ENCODE measurements at places on chromosomes 7 and 10. TPM values are rescaled to one million over a fixed set of nuclear protein-coding genes. Genes with fewer than 3 reads are reported as not detected.
A peak's percentile ranks its signal among the peaks of the same experiment; 100 is the strongest.

DNA sequence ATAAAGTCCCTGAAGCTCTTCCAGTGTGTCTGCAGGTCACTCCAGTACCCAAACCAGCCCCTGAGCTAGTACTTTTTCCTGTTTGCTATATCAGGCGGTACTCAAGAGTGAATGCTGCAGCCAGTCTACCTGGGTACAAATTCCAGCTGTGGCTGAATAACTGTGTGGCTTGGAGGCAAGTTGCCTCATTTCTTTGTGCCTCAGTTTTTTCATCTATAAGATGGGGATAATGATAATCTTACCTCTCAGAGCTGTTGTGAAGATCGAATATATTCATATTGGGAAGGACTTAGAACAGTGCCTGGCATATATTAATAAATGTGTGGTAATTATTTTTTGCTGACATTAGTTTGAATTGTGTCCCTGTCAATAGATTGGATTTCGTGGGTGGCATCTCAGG lies 191.2 kb downstream of the WDR11 start:
- DNase-seq, result no peak

DNA sequence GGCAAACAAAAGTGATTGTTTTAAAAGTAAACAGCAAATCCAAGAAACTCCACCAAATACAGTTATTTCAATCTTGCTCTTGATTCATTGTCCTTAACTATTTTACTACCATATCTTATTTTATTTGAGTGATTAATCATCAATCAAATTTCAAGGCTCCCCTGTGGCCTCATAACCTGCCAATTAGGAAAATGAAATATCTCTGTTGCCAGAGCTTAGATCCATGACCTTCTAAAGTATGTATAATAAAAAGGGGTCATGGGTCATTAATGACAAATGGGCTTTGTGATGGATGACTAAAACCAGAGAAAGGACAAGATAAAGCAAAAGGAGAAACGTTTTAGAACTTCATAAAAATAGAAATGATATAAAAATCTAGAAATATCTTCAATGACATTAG lies 28.5 kb downstream of the NRCAM start:
- DNase-seq, result no peak

- no peak for DNase-seq
Measured at GRCh38 chr7:153943457-153943856, 108.7 kb upstream of the DPP6 start.

- DNase-seq, result no peak
Measured at GRCh38 chr10:46552526-46553237, 3.8 kb downstream of the GPRIN2 start.

DNA sequence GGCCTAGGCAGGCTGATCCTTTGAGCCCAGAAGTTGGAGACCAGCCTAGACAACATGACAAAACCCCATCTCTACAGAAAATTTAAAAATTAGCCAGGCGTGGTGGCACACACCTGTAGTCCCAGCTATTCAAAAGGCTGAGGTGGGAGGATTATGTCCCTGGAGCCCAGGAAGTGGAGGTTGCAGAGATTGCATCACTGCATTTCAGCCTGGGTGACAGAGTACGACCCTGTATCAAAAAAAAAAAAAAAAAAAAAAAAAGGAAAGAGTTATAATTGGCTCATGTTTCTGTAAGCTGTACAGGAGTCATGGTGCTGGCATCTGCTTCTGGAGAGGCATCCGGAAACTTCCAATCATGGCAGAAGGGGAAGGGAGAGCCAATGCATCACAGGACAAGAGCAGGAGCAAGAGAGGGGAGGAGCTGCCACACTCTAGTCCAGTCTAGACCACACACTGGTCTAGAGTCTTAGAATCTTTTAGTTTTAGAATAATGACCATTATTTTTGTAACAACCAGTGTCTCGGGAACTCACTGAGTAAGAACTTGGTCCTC lies 16.8 kb downstream of the DOCK1 start:
- no peak for DNase-seq

DNA sequence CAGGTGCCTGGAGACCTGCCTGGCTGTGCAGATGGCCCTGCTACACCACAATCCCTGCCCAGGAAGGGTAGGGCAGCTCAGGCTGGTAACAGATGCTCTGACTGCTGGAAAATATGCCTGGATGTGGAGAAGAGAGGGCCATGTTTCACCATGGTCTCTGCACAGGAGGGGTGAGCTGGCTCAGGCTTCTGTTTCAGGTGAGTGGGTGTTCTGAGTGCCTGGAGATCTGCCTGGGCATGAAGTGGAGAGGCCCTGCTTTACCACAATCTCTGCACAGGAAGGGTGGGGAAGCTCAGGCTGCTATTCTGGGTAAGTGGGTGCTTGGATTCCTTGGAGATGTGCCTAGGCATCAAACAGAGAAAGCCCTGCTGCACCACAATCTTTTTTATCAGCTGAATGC lies 350.1 kb downstream of the KIF20B start:
- DNase-seq, result no peak

DNA sequence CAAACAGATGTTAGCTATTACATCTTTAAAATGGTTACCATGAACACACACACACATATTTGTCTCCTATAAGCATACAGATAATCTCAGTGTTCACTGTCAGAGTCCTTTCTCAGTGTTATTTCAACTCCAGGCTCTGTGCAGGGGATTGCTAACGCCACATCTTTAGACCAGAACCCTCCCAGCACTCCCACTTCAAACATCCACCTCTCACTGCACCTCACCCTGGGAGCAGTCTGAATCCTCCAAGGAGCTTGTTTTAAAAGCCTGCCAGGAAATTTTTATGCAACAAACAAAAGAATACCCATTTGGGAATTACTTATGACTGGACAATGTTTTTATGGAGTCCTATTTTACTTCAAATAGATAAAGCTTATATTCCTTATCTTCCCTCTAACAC lies 107.4 kb downstream of the PARD3 start:
- no peak for DNase-seq

DNA sequence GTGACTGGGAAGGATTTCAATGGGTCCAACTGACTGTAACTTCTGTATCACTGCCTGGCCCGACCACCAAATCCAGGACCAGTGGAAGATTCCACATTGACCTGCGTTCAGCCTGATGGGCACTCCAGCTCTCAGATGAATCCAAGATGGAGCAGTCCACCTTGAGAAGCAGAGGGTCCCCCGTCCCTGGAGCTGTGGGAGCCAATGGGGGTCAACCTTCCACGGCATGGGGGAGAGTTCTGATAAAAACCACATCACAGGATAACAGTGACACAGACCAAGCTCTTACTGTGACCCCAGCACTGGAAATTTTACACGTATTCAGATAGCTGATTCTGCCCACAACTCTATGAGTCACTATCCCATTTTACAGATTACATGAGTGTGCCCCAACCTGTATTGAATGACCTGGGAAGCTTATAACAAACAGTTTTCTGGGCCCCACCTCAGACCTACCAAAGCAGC lies 11.2 kb downstream of the ZCCHC24 start:
- no peak for DNase-seq

DNA sequence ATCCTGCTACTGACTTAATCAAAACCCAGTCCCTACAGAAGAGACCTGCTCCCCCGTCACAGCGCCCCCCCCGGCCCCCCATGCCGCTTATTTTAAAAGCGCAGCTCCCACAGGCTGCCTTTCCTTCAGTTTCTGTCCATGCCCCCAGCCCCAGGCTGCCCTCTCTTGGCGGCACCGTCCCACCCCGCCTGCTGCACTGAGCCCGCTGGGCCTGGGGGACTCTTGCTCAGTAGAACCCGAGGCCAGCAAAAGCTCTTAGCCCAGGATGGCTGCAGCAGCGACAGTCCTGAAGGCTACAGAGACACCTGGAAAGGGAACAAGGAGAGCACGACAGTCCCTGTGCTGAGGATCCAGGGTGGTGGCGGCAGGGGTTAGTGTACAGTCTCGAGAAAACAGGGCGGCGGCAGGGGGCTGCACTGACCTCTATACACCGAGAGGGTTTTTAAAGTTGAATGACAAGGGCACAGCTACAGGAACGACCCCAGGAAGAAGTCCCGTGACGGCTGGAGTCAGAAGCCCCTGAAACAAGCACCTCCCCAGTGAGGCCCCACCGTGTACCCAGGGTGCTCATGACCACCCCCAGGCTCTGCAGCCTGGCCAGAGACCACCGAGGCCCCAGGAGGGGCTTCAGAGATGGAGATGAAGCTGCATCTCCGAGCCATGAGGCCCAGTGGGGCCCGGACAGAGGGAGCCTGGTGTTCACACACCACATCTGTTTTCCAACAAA lies 54.4 kb downstream of the ZRANB1 start:
- no peak for DNase-seq

GRCh38 chr10:129908406-129908805 lies 55.7 kb downstream of the EBF3 start:
- no peak for DNase-seq

DNA sequence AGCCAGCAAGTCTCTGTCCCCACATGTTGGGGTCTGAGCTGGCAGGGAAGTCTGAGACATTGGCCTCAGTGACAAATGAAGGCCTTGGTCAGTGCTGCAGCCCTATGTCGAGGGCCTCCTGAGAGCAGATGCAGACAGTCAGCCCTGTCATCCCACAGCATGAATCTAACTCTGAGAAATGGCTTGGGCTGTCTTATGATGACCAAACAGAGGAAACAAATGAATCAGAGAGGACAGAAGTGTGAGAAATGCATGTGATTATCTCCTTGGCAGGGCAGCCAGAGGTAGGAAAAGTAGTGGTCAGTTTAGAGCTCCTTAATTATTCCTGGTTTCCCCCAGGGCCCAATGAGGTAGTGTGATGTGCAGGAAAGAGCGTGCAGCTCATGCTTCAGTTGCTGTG lies 287.6 kb downstream of the SORCS3 start:
- DNase-seq, result no peak

DNA sequence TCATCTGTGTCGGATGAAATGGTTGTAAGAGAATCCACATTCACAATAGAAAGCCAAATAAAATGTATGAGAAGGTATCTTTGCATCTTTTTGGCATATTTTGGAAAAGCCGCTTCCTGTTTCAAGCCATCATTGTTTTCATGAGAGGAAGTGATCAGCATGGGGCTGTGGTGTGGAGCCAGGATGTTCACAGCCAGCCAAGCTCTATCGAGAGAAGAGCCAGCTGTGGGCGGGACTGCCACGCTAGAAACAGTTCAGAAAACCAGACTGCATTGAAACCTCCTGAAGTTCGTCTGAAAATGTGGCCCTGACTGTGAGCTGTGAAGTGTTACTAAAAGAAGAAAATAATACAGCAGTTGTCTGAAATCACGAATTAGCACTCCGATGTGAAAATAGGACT lies 21.2 kb upstream of the NPS start:
- no peak for DNase-seq

- no peak for DNase-seq
Measured at GRCh38 chr7:101916876-101917275, 99.5 kb downstream of the CUX1 start.

- DNase-seq, result no peak
Measured at GRCh38 chr7:78448911-78449310, 650.3 kb downstream of the PHTF2 start.

- no peak for DNase-seq
Measured at GRCh38 chr7:44217223-44217714, 16.5 kb downstream of the YKT6 start.

DNA sequence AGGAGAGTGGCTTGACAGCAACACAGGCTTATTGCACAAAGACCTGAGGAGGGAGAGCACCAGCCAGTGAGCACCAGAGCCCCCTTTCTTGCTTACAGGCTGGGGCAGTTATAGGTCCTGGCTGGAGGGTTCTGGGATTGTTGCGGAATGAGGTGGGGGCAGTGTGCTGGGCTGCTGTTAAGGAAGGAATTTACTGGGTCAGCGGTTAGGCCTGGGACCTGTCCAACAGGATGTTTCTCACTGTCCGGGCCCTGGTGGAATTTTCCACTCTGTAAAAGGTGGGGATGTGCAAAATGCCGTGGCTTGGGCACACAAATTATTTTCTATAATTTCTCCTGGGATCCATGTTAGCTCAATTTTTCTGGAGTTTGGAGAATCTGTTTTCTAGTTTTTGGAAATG lies 757.3 kb downstream of the TYW1 start:
- no peak for DNase-seq

DNA sequence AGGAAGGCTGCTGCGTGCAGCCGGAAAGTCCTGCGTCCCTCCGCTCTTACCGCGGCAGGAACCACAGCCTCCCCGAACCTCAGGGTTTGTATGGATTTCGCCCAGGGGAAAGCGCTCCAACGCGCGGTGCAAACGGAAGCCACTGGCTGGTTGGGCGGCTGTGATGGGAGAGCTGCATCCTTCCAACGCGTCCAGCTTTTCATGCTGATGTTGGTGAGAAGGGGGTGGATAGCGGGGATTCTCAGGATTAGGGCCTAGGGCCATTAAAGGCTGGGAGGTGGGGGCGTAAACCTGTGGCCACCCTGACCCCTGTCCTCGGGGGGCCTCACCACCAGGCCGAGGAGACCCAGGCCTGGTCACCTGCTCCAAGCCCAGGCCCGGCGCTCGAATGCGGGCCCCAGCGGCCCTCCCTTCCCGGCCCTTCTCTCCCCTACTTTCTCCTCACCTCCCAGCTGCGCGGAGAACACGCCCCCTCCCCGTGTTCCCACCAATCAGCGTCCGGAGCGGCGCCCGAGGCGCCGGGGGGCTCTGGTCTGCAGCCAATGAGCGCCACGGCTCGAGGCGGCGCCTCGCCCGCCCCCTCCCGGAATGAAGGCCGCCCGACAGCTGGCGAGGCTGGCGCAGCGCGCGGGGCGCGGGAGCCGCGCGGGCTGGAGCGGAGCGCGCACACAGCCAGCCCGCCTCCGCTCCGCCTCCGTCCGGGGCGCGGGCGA lies 458 bp upstream of the NANOS1 start:
- DNase-seq, result peak; percentile 82

- DNase-seq, result no peak
Measured at GRCh38 chr7:141441837-141442627, 109.2 kb upstream of the AGK start.

DNA sequence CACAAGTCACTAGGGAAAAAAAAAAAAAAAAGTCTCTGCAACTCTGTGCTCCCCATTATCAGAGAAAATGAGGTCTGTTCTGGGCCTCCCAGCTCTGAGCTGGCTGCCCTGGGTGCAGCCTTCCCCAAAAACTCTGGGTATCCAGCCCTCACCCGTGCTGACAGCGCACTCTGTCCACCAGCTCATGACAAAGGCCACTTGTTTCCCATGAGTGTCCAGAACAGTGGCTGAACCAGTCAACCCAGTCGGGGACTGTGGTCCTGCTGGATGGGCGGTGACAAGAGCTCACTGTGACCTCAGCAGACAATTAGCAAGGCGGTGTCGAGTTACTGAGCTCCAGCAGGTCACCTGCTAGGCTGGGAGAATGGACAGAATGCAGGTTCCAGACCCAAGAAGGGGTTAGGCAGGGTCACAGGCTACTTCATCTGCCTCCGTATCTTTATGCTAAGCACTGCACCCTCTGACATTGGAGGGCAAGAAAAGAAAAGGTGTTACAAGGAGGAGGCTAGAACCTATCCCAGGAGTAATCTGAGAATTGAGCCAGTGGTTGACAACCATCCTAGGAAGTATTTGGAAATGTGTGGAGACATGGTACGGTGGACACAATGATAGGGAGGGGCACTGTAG lies 37.2 kb downstream of the DLG5 start:
- DNase-seq, result no peak

Gene CDK6
- total RNA-seq, result 350 TPM

Gene TMEM176A
- 0.24 TPM for total RNA-seq

Gene NEUROD6
- not detected for total RNA-seq

Gene DNAH11
- total RNA-seq, result not detected

Gene ARHGEF35
- 2.6 TPM for total RNA-seq

Gene FOXI2
- total RNA-seq, result not detected

Gene HHEX
- 0.50 TPM for total RNA-seq

Gene TMEM229A
- not detected for total RNA-seq

Gene COBL
- total RNA-seq, result not detected

Gene TMEM236
- 0.03 TPM for total RNA-seq

Gene TYSND1
- total RNA-seq, result 11.6 TPM

Gene IQCE
- 8.9 TPM for total RNA-seq

Gene LRRC18
- total RNA-seq, result not detected

Gene ALOX5
- total RNA-seq, result 1.1 TPM

Gene MACROH2A2
- total RNA-seq, result 0.91 TPM

Gene LDB3
- total RNA-seq, result 0.03 TPM
